ENCODE measurements at places on chromosomes 13 and 19. TPM values are rescaled to one million over a fixed set of nuclear protein-coding genes. Genes with fewer than 3 reads are reported as not detected.

TPRX2 gene
- total RNA-seq = not detected

TNFRSF19 gene
- total RNA-seq = 35.6 TPM

DNA sequence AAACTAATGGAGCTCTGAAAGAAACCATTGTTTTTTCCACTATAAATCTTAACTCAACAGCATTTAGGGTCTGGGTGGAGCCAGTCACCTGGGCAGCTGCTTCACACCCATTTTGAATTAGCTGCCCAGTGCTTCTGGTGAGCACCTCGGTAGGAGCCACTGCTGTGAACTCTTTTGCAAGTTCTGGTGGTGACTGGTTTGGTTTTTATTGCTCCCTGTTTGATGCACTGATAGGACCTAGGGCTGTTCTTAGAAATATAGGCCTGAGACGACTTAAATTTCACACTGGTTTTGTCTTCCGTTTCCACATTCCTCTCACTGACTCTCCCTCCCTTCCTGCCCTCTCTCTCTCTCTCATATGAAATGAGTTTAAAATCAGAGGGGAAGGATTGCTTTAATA is 103.9 kb downstream of the GGACT start:
- no peak for DNase-seq

- DNase-seq = no peak
Observed at GRCh38 chr13:93101226-93101734, 125.3 kb upstream of the GPC6 start.

DNA sequence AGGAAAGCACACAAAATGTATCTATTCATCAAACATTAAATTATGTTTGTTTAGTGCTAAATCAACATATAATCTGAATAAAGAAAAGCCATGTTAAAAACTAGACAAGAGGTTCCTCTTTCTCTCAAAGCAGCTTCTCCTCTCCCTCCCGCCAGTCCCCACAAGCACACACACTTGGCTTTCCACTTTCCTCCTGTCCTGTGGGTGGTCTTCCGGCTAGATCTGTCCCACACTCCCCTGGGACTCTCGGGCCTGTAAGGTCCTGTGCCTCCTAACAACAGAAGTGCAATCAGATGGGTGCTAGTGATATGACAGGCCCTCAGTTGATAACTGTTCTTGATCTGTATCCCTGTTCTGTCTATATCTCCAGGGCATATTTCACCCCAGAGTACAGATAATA is 45.6 kb upstream of the RAP2A start:
- DNase-seq = no peak

PABPC3 gene
- not detected for total RNA-seq

MAP2K7 gene
- 25.8 TPM for total RNA-seq

DNA sequence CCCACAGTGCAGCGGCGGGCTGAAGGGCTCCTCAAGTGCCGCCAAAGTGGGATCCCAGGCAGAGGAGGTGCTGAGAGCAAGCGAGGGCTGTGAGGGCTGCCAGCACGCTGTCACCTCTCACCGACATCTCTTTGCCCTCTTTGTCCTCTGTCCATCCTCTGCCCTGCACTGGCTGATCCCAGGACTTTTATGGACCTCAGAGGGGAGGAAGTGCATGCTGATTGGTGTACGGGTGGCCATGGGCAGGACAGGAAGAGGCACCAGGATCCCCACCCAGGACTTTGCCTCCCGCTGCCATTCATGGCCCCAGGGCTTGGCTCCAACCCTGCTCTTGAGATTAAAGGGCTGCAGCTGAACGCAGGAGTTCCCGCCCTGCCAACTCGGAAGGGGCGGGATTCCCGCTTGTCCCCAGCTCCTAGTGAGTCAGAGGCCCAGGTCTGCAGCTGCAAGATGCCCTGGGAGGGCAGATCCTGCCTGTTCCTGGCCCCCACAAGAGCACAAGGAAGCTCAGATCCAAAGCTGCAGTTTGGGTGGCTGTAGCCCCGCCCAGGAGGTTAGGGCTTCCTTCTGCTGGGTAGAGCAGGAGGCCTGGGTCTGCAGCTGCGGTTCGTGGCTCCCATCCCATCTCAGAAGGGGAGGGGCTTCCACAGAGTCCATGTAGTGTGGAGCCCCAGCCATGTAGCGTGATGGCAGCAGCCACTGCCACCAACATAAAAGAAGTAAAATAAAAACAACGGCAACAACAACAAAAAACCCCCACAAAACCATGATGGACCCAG is 1716.7 kb downstream of the SLITRK1 start:
- DNase-seq = no peak

DNA sequence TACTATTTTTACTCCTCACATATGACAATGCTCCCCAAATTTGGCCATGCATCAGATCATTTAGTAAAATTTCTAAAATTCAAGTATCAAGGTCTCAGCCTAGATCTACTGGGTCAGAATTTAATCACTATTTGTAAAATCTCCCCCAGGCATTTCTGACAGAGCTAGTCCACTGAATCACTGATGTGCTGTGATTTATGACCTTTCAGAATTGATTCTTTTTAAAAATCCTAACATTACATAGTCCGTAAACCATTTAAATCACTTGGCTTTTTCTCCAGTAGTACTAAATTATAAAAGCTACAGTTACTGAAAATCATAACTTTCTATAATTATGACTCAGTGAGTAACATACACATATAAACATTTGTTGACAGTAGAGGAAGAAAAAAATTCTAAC is 92.8 kb upstream of the RAP2A start:
- DNase-seq = no peak

ANKRD10 gene
- total RNA-seq = 48.7 TPM

CACNG8 gene
- 0.06 TPM for total RNA-seq

- no peak for DNase-seq
Observed at GRCh38 chr13:98475522-98475921, 101.4 kb downstream of the STK24 start.

- DNase-seq = no peak
Observed at GRCh38 chr19:13974073-13974472, 21.8 kb downstream of the DCAF15 start.

DNA sequence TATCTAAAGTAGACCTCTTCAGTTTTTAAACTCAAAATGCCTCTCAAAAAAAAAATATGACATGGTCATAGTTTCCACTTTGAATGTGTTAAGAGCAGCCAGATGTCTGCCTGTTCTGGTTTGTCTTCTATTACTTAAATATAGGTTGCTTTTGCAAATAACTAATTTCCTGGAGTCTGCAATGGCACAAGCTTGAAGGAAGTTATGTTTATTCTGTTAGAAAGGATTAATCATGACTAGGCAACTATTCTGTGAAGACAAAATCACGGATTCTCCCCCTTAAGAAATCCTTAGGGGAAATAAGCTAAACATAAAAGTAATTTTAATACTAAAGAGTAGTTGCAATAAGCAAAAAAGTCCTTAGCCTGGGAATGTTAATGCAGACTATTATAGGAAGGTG is 26.3 kb downstream of the SKA3 start:
- DNase-seq = no peak
